ENCODE measurements at places on chromosomes 13 and 19.

DNA sequence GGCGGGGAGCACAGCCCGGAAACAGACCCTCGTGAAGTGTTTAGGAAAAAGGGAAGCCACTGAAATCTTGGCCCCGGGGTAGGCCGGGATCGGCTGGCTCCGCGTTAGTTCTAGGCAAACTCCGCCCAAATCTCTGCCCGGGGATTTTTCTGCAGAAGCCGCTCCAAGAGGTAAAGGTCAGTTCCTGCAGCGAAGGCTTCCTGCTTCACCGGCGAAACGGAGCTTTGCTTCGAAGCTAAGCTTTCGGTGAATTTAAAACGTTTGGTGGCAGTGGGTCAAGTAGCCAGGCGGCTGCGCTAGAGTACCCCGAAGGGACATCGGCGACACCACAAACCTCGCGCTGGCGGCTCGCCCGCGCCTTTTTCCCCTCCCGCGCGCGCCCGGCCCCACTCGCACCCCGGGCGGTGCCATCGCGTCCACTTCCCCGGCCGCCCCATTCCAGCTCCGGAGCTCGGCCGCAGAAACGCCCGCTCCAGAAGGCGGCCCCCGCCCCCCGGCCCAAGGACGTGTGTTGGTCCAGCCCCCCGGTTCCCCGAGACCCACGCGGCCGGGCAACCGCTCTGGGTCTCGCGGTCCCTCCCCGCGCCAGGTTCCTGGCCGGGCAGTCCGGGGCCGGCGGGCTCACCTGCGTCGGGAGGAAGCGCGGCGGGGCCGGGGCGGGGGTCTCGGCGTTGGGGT, 441 bp downstream of the GJB2 start:
- H3K27me3 ChIP-seq: peaks cover 63% of the 10 kb centered on the region
- peaks cover 20% of the 10 kb centered on the region for H3K4me1 ChIP-seq
- peak overlapping the region; percentile 59 for H3K4me3 ChIP-seq
- H3K27ac ChIP-seq: no peak overlapping the region
- no peak for DNase-seq

- no peak for DNase-seq
- no peak overlapping the region for H3K27ac ChIP-seq
- no peak overlapping the region for H3K4me3 ChIP-seq
Observed at GRCh38 chr19:10682397-10683063, 18.7 kb upstream of the QTRT1 start.

GRCh38 chr19:38076337-38076736, 147.7 kb downstream of the DPF1 start:
- no peaks in the 10 kb centered on the region for H3K27me3 ChIP-seq
- no peak for DNase-seq
- H3K4me1 ChIP-seq: no peaks in the 10 kb centered on the region
- H3K27ac ChIP-seq: no peak overlapping the region

DNA sequence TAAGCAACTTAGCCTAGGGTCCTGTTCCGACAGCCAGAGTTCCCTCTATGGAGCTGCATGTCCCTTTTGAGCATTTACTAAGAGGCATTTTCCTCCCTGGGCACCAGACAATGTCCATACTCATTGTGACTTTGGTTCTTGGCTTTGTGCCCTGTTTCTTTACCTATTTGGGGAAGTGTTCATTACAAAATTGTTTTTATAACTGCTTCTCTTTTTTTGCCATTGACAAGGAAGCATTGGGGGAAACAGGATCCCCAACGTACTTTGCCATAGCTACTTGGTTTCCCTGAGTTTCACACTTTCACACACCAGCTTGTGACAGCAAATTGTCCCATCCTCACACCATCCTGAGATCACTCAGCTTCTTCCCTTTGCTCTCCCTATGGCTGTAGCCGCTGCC, 81.1 kb upstream of the SIAH3 start:
- H3K27ac ChIP-seq: no peak overlapping the region
- no peaks in the 10 kb centered on the region for H3K27me3 ChIP-seq
- H3K36me3 ChIP-seq: no peaks in the 10 kb centered on the region
- DNase-seq: no peak

- no peak for DNase-seq
- no peak overlapping the region for H3K27ac ChIP-seq
- H3K27me3 ChIP-seq: peaks cover 14% of the 10 kb centered on the region
- H3K4me1 ChIP-seq: peaks cover 7% of the 10 kb centered on the region
Observed at GRCh38 chr19:48495396-48495795, 16.2 kb downstream of the LMTK3 start.

GRCh38 chr13:90302107-90302506, 1045.4 kb upstream of the MIR17HG start:
- DNase-seq: no peak
- H3K4me1 ChIP-seq: no peaks in the 10 kb centered on the region
- H3K36me3 ChIP-seq: no peaks in the 10 kb centered on the region
- H3K27ac ChIP-seq: no peak overlapping the region

- H3K4me1 ChIP-seq: no peaks in the 10 kb centered on the region
- H3K36me3 ChIP-seq: no peaks in the 10 kb centered on the region
- H3K4me3 ChIP-seq: no peak overlapping the region
Observed at GRCh38 chr19:17529239-17530158, 18.1 kb downstream of the PGLS start.

DNA sequence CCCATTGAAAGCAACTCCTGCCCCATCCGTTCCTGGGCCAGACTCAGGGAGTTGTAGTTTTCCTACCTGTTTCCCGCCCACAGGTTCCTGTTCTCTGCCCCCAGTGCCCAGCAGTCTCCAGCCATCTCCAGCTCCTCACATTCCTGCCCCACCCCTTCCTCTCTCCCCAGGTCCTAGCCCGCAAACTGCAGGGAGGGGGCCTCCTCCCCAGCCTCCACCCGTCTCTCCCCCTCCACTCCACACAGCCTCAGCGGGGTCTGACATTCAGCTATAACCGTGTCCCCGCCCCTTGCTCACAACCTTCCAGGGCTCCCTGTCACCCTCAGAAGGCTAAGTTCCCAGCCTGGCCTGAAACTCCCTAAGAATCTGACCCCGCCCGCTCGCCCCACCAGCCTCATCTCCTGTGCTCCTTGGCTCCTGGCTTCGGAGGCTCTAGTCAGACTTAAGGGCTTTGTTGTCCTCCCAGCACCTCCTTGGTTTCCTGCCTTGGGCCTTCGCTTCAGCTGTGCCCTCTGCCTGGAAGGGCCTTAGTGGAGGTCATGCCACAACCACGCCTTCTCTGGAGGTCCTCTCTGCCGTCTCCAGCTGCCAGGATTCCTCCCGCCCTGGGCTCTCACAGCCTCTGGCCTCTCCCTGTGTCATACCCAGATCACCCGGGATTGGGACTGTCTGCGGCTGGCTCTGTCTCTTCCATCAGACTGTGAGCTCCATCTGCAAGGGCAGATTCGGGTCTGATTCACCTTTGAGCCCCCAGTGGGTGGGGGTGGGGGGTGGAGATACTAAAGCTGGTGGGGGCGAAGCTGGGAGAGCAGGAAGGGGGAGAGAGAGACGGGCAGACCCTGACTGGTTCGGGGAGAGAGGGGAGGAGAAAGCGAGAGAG, 5.1 kb upstream of the SPACA6 start:
- peak; percentile 86 for DNase-seq
- peaks cover 42% of the 10 kb centered on the region for H3K4me1 ChIP-seq
- H3K4me3 ChIP-seq: peak overlapping the region; percentile 63
- H3K27me3 ChIP-seq: no peaks in the 10 kb centered on the region
- peak overlapping the region; percentile 100 for H3K27ac ChIP-seq

DNA sequence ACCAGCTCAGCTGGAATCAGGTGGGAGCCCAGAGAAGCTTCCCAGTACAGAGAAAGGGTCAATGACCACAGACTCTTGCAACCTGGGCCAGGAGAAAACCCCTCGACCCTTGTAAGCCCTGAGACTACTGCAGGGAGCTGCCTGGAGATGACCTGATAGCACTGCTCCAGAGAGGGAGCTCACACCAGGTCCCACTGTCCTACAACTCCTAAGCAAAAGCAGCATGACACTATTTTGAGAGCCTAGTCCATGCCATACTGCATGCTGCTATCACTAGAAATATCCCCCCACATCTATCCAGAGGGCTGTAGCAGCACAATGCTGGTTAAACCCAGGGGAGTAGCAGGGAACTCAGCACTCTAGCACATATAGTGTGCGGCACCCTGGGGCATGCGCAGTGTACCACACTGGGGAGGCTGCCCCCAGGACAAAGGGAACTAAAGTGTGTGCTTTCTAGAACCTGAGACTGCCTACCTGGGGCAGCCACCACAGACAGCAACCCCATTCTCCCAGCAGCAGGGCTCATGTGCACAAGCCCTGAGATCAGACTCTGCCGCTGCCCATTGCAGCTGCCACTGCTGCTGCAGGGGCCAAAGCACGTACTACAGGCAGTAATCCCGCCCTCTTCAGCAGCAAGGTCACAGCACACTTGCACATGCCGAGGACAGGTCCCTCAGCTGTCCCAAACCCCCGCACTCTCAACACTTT, 27.1 kb upstream of the N4BP2L1 start:
- no peaks in the 10 kb centered on the region for H3K36me3 ChIP-seq
- no peak for DNase-seq
- H3K27ac ChIP-seq: no peak overlapping the region
- H3K4me1 ChIP-seq: no peaks in the 10 kb centered on the region
- H3K4me3 ChIP-seq: no peak overlapping the region

DNA sequence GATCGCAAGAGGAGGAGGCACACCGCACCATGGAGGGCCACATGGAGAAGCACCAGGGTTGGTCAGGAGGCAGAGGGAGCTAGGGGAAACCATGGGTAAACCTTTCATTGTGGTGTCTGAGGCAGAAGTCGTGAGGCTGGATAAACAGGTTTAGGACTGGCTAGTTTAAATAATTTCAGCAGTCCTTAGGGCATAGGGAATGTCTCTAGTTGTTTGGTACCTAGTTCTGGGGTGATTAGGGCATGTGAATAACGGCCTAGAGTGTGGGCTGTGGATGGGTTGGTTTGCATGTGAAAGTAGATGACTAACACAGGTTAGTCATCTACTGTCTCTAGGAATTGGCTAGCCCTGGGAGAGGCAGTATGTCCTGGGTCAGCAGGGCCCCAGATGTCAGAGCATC, 102.3 kb downstream of the STOML3 start:
- no peaks in the 10 kb centered on the region for H3K36me3 ChIP-seq
- H3K4me3 ChIP-seq: no peak overlapping the region
- no peaks in the 10 kb centered on the region for H3K4me1 ChIP-seq
- H3K27me3 ChIP-seq: peaks cover 8% of the 10 kb centered on the region
- no peak overlapping the region for H3K27ac ChIP-seq

DNA sequence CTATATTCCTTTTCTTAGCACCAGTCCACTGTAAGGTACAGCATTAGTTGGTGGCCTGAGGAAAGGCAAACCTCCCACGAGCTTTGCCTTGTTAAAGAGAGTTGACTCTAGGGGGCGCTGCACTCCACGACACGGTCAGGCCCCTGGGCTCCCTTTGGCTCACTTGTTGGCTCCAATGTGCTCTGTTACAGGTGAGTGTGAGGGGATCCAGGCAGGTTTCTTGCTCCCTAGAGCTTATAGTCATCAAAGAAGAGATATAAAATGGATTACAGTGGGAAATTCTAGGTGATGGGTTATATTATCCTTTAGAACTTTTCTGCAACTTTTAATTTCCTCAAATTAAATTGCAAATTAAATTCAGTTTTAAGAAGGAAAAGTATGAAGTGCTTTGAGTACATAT, 3.7 kb downstream of the WDR87 start:
- H3K36me3 ChIP-seq: no peaks in the 10 kb centered on the region
- peaks cover 6% of the 10 kb centered on the region for H3K4me1 ChIP-seq
- peak; percentile 74 for DNase-seq

- H3K27ac ChIP-seq: no peak overlapping the region
- H3K36me3 ChIP-seq: no peaks in the 10 kb centered on the region
- no peak for DNase-seq
- H3K4me3 ChIP-seq: no peak overlapping the region
- H3K4me1 ChIP-seq: no peaks in the 10 kb centered on the region
Observed at GRCh38 chr13:101945435-101945834, 456.4 kb downstream of the FGF14 start.

- H3K36me3 ChIP-seq: no peaks in the 10 kb centered on the region
- H3K4me1 ChIP-seq: no peaks in the 10 kb centered on the region
- no peaks in the 10 kb centered on the region for H3K27me3 ChIP-seq
- H3K27ac ChIP-seq: no peak overlapping the region
- no peak for DNase-seq
- peak overlapping the region; percentile 20 for H3K4me3 ChIP-seq
Observed at GRCh38 chr13:33292712-33293111, 7.2 kb upstream of the STARD13 start.

DNA sequence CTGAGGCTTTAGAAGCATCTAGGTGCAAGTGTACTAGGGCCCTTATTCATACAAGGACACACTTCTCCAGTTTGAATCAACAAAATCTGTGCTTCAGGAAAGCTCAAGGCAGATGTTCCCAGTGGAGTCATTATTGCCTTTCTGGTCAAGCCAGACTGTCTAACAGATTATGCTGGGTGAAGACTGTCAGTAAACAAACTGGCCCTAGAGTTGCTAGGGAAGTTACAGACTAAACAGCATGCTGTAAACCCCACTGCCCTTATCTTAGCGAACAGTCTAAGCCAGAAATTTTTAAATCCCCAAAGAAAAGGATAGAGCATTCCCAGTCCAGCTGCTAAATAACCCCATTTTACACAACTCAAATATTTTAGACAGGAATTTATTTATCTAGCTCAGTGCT, 1701.3 kb upstream of the PRR20A start:
- no peaks in the 10 kb centered on the region for H3K27me3 ChIP-seq
- no peak overlapping the region for H3K4me3 ChIP-seq
- DNase-seq: no peak
- H3K36me3 ChIP-seq: no peaks in the 10 kb centered on the region
- H3K27ac ChIP-seq: no peak overlapping the region

DNA sequence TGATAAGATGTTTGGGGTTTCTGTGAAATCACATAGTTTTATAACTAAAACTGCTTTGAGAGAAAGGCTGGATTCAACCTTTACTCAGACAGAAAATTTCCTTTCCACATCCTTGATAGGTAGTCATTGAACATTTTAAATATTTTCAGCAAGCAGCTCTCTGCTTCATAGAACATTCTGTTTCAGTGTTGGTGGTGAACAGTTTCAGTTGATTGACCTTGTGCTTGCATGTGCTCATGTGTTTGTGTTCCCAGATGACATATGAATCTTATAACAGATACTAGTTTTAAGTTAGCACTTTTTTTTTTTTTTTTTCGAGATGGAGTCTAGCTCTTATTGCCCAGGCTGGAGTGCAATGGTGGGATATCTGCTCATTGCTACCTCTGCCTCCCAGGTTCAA, 290.1 kb downstream of the HS6ST3 start:
- H3K36me3 ChIP-seq: no peaks in the 10 kb centered on the region
- no peaks in the 10 kb centered on the region for H3K27me3 ChIP-seq
- no peak overlapping the region for H3K4me3 ChIP-seq
- no peak for DNase-seq
- no peaks in the 10 kb centered on the region for H3K4me1 ChIP-seq

All from heart left ventricle (tissue), 16 donors.